ENCODE measurements at places on chromosomes 3 and 15.
A peak's percentile ranks its signal among the peaks of the same experiment; 100 is the strongest.

DNA sequence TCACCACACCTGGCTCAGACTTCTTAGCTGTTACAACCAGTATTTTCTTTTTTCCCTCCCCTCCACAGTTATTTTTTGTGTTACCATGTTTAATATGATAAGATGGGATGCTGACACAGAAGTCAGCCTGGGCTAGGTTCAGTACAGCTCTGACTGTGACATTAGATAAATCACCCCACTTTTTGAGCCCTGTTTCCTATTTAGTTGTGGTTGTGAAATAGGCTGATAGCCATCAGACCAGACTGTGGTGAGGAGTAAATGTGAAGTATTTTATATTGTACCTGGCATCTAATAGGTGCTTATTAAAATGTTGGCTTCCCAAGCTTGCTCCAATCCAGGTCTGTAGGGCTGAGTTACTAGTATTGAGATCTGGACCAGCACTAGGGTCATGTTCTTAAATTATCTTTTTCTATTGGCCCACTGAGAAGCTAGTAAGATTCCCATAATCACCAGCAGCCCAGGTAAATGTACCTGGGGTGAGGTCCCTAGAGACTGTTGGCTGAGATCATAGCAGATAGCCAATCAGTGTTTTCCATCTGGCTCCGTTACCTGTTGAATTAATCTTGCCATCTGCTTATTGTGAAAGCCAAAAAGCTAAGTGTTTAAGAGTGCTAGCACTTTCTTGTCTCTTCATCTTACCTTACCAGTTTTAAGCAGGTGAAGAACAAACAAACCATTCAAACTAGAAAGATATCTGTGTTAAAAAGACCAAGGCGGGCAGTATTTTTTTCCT is 61.0 kb downstream of the CCK start:
- no peak for DNase-seq

DNA sequence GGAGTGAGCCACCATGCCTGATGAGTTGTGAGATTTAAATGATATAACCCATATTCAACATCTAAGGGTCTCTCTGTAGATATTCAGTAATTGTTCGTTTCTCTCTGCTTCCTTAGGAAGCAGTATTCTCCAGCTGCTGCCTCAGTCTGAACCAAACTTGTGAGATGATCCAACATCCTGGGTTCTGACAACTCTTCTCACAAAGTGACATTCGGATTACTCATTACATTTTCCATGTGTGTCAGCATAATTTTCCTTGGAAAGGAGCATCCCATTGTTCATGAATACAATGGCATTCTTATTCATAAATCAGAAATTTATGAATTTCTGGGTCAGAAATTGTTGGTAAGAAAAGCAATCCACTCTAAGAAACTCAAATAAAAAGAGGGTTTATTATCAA is 15.0 kb upstream of the SEC22A start:
- no peak for DNase-seq

GRCh38 chr15:32953533-32953910 is 235.7 kb downstream of the GREM1 start:
- no peak for DNase-seq

GRCh38 chr3:134797741-134798451 is 2.8 kb downstream of the EPHB1 start:
- no peak for DNase-seq

DNA sequence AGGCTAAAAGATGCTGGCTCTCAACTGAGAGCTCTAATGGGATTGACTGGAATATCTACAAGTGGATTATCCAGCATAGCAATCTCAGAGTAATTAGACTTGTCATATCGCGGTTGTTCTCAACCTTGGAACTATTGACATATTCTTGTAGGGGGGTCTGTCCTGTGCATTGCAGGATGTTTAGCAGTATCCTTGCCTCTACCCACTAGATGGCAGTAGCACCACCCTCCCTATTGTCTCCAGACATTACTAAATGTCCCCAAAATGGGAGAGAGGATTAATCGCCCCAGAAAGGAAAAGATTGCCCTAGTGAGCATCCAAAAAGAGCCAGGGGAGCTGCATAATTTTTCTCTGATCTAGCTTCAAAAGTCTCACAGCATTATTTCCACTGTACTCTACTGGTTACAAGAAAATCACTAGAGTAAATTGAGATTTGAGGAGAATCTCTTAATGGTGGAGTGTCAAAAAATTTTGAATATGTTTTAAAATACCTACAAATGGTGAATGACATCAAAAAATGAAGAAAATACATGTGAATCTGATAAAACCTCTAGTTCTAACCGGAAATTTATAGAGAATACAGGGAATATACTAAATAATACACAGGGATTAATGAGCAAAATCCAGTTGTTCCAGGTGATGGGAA is 388.2 kb upstream of the AGTR1 start:
- DNase-seq: peak; percentile 63

DNA sequence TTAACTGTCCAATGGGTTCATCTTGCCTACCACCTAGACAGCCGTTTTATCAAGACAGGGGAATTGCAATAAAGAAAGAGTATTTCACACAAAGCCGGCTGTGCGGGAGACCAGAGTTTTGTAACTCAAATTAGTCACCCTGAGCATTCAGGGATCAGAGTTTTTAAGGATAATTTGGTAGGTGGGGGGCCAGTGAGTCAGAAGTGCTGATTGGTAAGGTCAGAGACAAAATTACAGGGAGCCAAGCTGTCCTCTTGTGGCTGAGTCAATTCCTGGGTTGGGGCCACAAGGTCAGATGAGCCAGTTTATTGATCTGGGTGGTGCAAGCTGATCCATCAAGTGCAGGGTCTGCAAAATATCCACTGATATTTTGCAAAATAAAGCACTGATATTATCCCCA is 29.9 kb upstream of the GPD1L start:
- DNase-seq: peak; percentile 62

DNA sequence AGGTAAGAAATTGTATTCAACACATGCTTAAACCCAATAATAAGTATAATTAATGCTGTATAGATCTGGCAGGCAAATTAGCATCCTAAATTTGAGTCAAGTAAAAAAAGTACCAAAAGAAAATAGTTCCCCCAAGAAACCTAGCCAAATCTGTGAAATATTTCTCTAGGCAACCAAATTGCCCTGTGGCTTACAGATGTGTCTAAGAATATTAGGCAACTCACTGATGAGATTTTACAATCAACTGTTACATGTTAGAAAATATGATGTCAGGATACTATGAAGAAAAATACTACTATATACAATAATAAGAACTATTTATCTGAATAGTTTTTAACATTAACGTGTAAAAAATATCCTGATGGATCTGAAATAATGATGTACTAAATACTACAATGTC is 397.1 kb downstream of the TIGIT start:
- DNase-seq: no peak

GRCh38 chr3:24202071-24202470 is 257.0 kb downstream of the NR1D2 start:
- no peak for DNase-seq

DNA sequence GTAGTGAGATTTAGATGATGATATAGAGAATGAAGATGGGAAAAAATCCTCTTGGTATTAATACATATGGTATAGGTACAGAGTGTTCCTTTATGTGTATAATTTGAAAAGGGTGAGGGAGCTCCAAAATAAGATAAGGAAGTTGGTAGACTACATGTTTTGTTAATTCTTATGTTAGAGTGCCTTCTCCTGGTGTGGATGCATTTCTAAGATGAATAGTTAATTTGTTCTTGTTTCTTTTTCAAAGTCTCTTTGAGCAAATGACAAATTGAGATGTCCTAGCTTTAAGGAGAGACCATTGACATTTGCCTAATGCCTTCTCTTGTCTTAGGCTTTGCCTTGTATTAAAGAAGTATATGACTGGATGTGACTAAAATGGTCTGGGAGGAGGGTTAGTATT is 34.1 kb downstream of the AKAP13 start:
- DNase-seq: no peak

DNA sequence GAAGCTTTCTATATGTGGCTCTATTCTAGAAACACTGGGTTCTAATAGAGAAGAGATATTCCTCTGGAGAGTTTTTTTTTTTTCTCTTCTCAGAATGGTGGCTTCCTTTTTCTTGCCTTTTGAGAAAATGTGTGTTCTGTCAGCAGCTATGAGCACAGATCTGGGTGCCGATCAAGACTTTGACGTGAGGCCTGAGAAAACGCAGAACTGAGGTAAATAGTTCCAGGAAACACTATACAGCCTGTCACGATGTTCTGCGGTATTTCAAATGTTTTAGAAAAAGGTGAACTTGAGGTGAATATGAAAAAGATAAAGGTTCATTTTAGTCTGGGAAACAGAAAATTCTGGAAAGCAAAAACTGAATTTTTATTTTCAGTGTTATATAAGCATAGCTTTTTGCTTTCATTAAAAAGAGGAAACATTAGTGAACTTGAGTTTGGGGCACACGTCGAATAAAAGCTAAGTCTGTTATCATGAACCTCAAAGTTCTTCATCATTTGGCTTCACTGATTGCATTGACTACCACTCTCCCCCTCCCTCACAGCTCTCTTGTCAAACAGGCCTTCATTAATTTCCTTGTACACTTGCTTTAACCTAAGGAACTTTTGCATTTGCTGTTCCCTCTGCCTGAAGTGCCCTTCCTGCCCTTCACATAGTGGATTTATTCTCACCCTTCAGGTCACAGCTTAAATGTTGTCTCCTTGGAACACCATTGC is 265.1 kb downstream of the NFKBIZ start:
- DNase-seq: no peak

- no peak for DNase-seq
Observed at GRCh38 chr3:139418144-139418543, 28.7 kb upstream of the COPB2 start.

DNA sequence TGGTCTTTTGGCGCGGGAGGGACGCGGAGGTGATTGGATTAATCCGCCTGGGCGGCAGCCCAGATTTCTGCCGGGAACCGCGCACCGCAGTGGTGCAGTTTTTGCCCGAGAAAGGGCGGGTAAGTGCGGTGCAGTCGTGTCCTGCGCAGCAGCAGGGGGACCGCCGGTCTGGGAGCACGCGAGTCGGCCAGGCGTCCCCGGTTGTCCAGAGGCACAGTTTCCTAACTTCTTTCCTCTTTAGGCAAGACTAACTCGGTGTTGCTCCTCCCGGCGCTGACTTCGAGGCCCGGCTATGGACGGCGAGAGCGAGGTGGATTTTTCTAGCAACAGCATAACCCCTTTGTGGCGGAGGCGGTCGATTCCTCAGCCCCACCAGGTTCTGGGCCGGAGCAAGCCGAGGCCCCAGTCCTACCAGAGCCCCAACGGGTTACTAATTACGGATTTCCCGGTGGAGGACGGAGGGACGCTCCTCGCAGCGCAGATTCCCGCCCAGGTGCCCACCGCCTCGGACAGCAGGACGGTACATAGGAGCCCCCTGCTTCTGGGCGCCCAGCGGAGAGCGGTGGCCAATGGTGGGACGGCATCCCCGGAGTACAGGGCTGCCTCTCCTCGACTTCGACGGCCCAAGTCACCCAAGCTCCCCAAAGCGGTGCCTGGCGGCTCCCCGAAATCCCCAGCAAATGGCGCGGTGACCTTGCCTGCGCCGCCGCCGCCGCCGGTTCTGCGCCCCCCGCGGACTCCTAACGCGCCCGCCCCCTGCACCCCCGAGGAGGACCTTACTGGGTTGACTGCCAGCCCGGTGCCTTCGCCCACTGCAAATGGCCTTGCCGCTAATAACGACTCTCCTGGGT is 736 bp downstream of the ARHGEF26 start:
- DNase-seq: peak; percentile 29

GRCh38 chr3:181735911-181736310 is 24.2 kb downstream of the SOX2 start:
- DNase-seq: no peak

Data from fibroblast of lung (primary cell).